ENCODE measurements at places on chromosomes 12 and 14. TPM values are rescaled to one million over a fixed set of nuclear protein-coding genes. Genes with fewer than 3 reads are reported as not detected.

DNA sequence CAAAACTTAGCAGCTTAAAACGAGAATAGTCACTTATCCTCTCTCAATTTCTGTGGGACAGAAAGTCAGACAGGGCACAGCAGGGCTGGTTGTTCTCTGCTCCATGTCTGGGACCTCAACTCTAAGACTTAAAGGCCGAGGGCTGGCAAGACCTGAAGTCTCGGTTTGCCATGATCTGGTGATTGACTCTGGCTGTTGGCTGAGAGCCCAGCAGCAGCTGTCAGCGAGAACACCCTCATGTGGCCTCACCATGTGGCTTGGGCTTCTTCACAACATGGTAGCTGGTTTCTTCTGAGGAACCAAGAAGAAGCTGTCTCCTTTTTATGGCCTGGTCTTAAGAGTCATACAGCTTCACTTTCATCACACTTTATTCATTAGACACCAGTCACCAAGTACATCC is 1.7 kb upstream of the VASH1 start:
- no peak for DNase-seq

GRCh38 chr12:32897687-32898573 is 1.4 kb upstream of the PKP2 start:
- DNase-seq, result no peak

HOXC9 gene
- total RNA-seq, result not detected

- no peak for DNase-seq
Measured at GRCh38 chr12:52019113-52019770, 12.5 kb downstream of the TAMALIN start.

DNA sequence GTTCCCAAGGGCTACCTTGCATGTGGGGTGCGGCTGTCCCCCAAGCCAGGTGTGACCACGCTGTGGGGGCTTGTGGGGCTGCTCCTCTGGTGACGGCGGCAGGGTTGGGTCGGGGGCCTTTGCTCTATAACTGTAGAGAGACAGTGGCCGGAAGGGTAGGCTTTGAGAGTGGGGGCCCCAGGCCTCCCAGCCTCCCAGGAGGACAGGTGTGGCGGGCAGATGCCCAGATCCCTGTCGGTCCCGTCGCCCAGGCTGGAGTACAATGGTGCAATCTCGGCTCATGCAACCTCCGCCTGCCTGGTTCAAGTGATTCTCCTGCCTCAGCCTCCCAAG is 2.7 kb upstream of the GPR132 start:
- no peak for DNase-seq

GRCh38 chr14:70048313-70048654 is 140.5 kb downstream of the SLC8A3 start:
- no peak for DNase-seq

Data from Karpas-422 (cell line).